ENCODE measurements at places on chromosomes 6 and 20.

DNA sequence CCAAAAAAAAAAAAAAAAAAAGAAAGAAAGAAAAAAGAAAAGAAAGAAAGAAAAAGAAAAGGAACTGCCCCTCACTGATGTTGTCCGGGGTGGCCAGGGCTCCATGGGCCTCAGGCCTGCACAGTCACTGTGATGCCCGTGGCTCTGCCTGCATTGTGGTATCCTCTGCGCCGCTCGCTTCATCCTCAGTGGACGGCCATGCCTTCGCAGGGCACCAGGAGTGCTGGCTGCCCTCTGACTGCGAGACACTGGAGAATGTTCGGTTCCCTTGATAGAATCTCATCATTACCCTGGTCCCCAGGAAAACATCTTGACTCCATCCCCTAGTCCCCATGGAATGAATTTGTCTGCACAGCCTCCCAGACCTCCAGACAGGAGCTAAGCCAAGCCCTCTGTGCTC is 61.7 kb downstream of the TMEM242 start:
- peaks cover 26% of the 10 kb centered on the region for H3K4me1 ChIP-seq
- no peak overlapping the region for H3K4me3 ChIP-seq
- H3K27ac ChIP-seq: no peak overlapping the region
- H3K27me3 ChIP-seq: no peaks in the 10 kb centered on the region

GRCh38 chr6:41937472-41937860 is 4.1 kb downstream of the CCND3 start:
- H3K36me3 ChIP-seq: peaks cover 35% of the 10 kb centered on the region
- peaks cover 59% of the 10 kb centered on the region for H3K4me1 ChIP-seq

DNA sequence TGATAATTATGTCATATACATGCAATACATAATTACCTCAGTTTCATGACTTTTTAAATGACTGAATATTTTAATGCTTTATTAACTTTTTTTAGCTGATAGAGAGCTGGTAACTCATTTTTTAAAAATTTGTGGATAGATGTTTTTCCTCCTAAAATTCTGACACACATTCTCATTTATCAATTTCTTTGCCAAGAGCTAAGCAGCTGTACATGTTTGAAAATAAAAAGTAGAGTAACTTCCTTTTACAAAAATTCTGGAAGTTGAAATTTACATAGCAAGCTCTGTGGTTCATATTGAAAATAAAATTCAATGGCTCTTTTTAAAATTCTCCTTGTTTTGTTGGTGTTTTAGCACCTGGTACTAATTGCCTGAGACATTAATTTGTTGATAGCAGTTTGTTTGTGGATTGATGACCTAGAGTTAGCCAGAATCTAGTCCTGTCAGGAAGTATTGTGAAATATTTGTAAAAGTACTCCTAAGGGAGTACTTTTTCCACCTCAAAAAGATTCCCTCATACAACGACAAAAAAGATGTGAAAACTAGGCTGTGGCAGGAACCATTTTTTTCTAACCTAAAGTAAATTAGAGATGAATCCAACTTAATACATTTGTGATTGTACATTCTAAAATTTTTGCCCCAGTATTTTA is 621.8 kb downstream of the BCKDHB start:
- H3K36me3 ChIP-seq: no peaks in the 10 kb centered on the region
- H3K27ac ChIP-seq: no peak overlapping the region

DNA sequence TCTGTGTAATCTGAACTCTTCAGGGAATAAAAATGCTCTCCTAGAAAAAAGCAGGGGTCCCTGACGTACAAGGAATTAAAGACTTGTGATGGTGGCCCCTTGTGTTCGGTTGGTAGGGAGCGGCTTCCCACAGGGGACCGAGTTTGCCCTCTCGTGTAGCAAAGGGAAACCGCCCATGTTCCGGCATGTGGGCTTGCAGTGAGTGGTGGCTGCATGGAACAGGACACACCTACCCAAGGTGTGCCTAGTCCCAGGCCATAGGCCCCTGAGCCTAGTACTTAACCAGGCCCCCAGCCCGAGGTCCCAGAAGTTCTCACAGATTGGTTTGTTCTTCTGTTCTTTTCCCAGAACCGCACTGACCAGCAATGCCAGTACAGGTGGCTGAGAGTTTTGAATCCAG is 15.5 kb downstream of the MYBL2 start:
- DNase-seq: no peak
- H3K4me3 ChIP-seq: no peak overlapping the region

GRCh38 chr6:148395583-148396101 is 53.0 kb downstream of the SASH1 start:
- DNase-seq: no peak
- no peak overlapping the region for H3K4me3 ChIP-seq
- peaks cover 13% of the 10 kb centered on the region for H3K4me1 ChIP-seq
- H3K36me3 ChIP-seq: peaks cover 8% of the 10 kb centered on the region

DNA sequence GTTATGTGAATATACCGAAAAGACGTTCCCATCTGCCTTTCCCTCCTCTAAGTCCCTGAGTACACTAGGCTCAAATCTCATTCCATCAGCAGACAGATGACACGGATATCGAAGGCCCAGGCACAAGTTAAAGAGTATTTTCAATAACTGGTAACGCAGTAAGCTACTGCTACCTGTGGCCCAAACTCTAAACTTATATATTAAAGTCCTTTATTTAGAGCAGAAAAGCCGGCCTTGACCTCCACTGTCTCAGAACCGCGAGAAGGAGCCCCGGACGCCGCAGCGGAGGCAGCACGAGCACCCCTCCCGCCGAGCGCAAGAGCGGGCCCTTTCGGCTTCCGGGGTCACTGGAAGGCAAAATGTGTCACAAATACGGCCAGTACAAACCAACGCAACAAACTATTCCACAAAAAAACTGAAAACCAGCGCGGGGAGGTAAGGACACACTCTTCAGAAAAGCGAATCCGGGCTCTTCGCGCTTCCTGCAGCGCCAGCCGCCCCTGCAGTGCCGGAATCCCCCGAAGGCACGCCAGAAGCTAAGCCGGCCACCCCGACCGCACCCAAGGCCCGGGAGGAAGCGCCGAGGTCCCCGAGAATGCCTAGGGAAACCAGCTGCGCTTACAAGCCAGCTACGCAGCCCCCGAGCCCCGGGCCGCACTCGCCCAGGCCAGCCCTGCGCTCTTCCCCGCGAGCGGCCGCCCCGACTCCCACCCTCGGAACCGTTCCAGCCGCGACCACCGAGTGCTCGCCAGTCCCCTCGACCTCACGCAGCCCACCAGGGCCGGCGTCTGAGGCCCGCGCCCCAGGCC is 681 bp downstream of the DIDO1 start:
- H3K27ac ChIP-seq: peak overlapping the region; percentile 98
- H3K36me3 ChIP-seq: no peaks in the 10 kb centered on the region
- H3K27me3 ChIP-seq: no peaks in the 10 kb centered on the region
- peak; percentile 78 for DNase-seq
- peaks cover 82% of the 10 kb centered on the region for H3K4me1 ChIP-seq
- peak overlapping the region; percentile 82 for H3K4me3 ChIP-seq

DNA sequence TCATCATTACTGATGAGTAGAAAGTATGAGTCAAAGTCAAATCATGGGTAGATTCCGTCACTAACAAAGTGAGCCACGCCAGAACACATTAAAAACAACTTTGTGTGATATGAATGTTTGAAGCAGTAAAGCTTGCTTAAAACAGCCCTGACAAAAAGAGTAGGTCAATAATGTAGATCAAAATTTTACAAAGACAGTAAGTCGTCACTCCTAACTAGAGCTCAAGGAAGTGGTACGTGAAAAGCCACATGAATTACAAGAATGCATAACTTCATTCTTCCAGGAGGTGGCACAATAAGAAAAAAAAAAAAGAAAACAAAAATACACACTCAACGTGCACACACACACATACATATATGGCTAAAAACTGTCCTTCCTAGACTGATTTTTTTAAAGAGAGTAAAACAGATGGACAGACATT is 69.9 kb downstream of the HACE1 start:
- H3K27ac ChIP-seq: no peak overlapping the region
- DNase-seq: no peak
- peaks cover 11% of the 10 kb centered on the region for H3K36me3 ChIP-seq
- H3K4me3 ChIP-seq: no peak overlapping the region
- no peaks in the 10 kb centered on the region for H3K27me3 ChIP-seq
- no peaks in the 10 kb centered on the region for H3K4me1 ChIP-seq

- no peaks in the 10 kb centered on the region for H3K27me3 ChIP-seq
- no peak for DNase-seq
- H3K4me1 ChIP-seq: no peaks in the 10 kb centered on the region
- no peak overlapping the region for H3K4me3 ChIP-seq
These were observed 665.1 kb downstream of the RNF144B start for GRCh38 chr6:19052219-19052618.

DNA sequence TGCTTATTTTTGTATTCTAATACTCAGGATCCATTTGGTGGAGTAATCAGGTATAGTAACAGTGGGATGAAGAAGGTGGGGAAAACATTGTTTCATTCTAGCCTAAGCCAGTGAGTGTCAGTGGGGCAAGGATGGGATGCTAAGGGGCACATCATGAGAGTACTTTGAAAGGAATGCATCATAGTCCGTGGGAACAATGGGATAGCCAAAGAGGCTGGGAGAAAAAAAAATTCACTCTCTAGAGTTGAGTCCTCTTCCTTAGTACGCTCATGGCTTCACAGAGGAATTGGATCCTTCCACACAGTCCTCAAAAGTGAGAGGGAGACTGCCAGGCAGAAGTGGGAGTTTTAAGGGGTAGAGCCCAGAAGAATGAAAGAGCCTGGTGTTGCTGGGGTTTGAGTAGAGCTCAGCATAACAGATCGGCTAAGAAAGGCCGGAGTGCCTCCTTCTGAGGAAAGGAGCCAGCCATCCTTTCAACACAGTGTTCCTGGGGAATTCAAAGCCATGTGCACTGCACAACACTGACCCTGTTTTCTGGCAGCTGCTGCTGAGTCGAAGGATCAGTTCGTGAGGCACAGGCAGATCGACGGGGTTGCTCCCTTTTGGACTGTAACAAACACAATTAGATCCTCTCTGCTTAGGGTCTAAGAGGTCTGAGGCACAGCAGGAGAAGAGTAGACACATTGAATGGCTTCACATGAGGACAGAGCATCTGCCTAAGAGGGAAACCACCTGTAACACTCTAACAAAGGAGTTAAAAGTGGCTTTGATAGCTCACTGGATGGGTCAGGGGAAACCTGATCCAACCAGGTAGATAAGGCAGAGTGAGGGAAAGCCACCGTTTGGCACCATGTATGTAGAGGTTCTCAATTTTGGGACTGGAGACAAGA is 61.2 kb downstream of the ELOVL5 start:
- H3K4me3 ChIP-seq: no peak overlapping the region
- no peak for DNase-seq
- H3K27me3 ChIP-seq: no peaks in the 10 kb centered on the region
- peaks cover 9% of the 10 kb centered on the region for H3K36me3 ChIP-seq
- no peak overlapping the region for H3K27ac ChIP-seq
- H3K4me1 ChIP-seq: no peaks in the 10 kb centered on the region

DNA sequence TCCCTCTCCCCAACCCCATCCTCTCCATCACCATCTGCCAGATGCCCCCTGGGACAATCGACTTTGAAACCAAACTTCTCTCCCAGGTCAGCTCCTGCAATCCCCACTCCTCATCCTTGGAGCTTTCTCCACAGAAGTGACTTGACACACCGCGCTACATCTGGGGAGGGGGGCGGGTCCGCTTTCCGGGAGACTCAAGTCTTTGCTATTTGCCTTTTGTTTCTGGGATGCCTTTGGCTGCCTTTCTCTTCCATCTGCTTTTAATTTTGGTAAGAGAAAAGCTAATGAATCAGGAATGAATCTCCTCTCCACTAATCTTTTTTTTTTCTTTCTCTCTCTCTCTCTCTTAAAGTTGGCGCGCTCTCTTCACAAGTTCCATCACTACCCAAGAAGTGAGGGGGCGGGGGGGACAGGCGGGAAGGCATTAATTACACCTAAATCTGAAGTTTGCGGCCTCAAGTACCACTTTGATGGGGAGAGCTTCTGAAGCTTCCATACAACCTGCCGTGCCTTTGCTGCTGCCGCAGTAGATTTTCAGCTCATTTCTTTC is 664 bp upstream of the TPBG start:
- no peaks in the 10 kb centered on the region for H3K27me3 ChIP-seq
- no peaks in the 10 kb centered on the region for H3K36me3 ChIP-seq
- peaks cover 20% of the 10 kb centered on the region for H3K4me1 ChIP-seq
- peak overlapping the region; percentile 90 for H3K27ac ChIP-seq
- H3K4me3 ChIP-seq: peak overlapping the region; percentile 89

GRCh38 chr6:69337311-69337710 is 459.5 kb downstream of the LMBRD1 start:
- no peak overlapping the region for H3K4me3 ChIP-seq
- no peak overlapping the region for H3K27ac ChIP-seq
- no peak for DNase-seq
- H3K36me3 ChIP-seq: no peaks in the 10 kb centered on the region

GRCh38 chr20:46324379-46324778 is 16.1 kb upstream of the CDH22 start:
- H3K27me3 ChIP-seq: peaks cover 35% of the 10 kb centered on the region
- no peak overlapping the region for H3K4me3 ChIP-seq
- H3K4me1 ChIP-seq: peaks cover 25% of the 10 kb centered on the region
- no peak for DNase-seq
- H3K36me3 ChIP-seq: no peaks in the 10 kb centered on the region
- no peak overlapping the region for H3K27ac ChIP-seq

GRCh38 chr20:58040447-58041290 is 187.8 kb downstream of the ANKRD60 start:
- no peak overlapping the region for H3K4me3 ChIP-seq
- DNase-seq: no peak
- H3K4me1 ChIP-seq: peaks cover 8% of the 10 kb centered on the region
- peaks cover 6% of the 10 kb centered on the region for H3K27me3 ChIP-seq
- no peaks in the 10 kb centered on the region for H3K36me3 ChIP-seq

DNA sequence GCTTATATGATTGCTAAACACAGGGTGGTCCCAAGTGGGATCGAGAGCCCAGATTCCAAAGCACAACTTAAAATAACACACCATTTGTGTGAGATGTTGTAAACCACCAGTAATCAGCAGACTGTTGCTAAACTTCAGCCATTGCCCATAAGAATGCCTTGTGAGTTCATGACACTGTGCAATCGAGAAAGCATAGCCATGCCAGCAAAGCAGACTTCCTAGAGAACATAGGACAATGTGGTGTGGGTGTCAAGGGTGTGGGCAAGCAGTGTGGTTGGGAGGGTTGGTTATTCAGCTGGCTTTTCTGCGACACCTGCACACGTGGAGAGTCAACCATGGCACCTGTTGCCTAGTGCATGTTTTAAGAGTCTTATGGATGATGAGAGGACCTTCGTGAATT is 16.1 kb upstream of the CALHM6 start:
- H3K4me1 ChIP-seq: peaks cover 3% of the 10 kb centered on the region
- DNase-seq: no peak
- H3K36me3 ChIP-seq: no peaks in the 10 kb centered on the region
- H3K4me3 ChIP-seq: no peak overlapping the region
- no peaks in the 10 kb centered on the region for H3K27me3 ChIP-seq

DNA sequence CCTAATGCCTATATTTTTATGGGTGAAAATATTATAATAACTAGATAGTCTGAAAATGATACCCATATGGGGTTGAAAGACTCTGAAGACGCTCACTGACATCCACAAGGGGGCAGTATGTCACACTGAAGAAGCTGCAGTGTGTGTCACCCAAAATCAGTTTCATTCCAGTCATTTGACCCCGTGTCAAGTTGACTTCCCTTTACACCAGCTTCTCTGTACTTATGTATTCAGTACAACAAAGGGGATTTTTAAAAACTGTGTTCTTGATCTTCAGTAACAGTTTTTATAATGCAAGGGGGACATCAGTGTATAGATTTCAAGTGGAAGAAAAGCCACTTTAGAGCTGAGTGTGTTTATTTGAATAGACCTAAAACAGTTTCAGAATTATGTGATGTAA is 19.3 kb downstream of the FAXC start:
- no peak for DNase-seq
- no peaks in the 10 kb centered on the region for H3K36me3 ChIP-seq
- H3K4me3 ChIP-seq: no peak overlapping the region
- H3K4me1 ChIP-seq: no peaks in the 10 kb centered on the region
